ENCODE measurements at places on chromosomes 5 and 9.

GRCh38 chr9:101897196-101897595, 158.7 kb upstream of the GRIN3A start:
- DNase-seq, result no peak

- no peak for DNase-seq
Measured at GRCh38 chr9:135566552-135566951, 5.0 kb downstream of the PAEP start.

DNA sequence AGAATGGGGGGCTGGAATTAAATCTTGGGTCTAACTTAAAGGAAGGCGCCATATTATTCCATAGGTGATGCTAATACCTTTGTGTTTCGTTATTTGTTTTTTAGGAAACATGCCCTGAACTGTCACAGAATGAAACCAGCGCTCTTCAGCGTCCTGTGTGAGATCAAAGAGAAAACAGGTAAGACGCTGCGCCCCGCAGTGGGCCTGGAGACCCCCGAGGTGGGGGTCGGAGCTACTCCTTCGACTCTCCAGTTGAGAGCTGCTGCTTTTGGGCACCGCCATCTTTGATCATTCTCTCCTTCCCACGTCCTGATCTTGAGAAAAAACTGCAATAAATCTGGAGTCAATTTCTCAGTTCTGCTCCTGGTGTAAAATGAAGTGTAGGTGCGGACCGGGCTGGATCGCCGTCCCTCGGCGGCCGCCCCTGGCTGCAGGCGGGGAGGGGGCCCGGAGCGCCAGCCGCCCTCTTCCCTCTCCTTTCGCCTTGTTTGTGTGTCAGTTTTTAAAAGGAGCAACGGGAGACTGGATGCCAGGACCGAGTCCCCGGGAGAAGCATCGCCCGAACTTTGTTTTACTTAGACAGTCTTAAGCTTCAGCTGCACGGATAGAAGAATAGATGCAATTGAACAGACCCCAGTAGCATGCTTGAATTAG, 1.4 kb downstream of the PBX3 start:
- DNase-seq, result no peak

DNA sequence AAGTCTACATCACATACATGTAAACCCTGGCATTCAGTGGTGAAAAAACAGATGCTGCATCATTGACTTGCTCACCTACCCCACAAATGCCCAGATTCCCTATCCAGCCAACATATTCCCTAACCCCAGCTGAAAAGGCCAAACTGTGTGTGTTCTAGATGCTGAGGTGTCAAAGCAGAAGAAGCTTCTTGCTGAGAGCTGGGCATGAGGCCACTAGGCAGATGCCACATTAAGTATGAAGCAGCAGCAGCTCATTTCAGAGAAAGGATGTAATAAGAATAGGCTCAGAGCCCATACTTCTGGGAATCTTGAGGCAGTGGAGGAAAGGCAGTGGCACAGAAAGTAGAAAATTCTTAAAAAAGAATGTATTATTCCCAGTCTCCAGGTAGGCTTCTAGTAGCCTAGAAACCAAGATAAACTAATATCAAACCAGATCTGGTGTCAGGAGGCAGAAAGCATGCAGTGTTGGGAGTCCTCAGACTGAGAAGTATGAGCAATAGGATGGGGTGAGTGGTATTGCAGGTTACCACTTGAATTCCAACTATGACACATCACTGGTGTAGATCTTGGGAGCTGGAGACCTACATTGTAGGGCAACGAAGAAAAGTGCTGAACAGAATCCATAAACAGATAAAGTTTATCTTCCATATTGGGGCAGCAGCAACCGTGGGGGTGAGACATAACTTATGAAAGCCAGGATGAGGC, 71.9 kb upstream of the GRHPR start:
- DNase-seq, result no peak

- no peak for DNase-seq
Measured at GRCh38 chr5:43006424-43007202, 33.5 kb downstream of the ANXA2R start.

- DNase-seq, result no peak
Measured at GRCh38 chr5:172616730-172617129, 24.3 kb upstream of the NEURL1B start.

GRCh38 chr5:140295414-140295813, 7.5 kb downstream of the PFDN1 start:
- no peak for DNase-seq

DNA sequence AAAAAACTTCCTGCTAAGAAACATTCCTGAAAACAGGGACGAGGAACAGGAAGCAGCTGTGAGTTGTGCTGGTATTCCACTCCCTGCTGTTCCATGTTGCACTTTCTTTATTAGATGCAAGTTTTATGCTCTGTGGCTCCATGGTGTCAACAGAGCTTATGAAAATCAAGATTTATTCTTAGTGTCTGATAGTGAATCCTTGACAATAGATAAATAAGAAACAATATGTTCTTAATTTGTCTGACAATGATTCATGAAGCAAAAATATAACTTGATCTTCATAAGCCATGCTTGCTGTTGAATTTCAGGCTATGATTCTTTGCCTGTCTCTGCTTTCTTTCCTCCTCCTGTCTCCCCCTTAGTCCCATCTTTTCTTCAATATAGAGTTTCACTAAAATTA, 119.6 kb downstream of the DROSHA start:
- DNase-seq, result no peak

- no peak for DNase-seq
Measured at GRCh38 chr9:297104-297972, 82.7 kb downstream of the DOCK8 start.

- DNase-seq, result no peak
Measured at GRCh38 chr9:135817951-135818717, 89.2 kb downstream of the CAMSAP1 start.
